ENCODE measurements at places on chromosomes 16 and 17. TPM values are rescaled to one million over a fixed set of nuclear protein-coding genes. Genes with fewer than 3 reads are reported as not detected.

- DNase-seq = no peak
Measured at GRCh38 chr17:62649570-62649969, 22.1 kb downstream of the MRC2 start.

GRCh38 chr16:11688520-11688886 lies 20.2 kb downstream of the SNN start:
- DNase-seq = no peak

- no peak for DNase-seq
Measured at GRCh38 chr17:39553341-39553945, 54.3 kb downstream of the NEUROD2 start.

GRCh38 chr17:4394208-4395110 lies 28.0 kb upstream of the UBE2G1 start:
- DNase-seq = no peak

DNA sequence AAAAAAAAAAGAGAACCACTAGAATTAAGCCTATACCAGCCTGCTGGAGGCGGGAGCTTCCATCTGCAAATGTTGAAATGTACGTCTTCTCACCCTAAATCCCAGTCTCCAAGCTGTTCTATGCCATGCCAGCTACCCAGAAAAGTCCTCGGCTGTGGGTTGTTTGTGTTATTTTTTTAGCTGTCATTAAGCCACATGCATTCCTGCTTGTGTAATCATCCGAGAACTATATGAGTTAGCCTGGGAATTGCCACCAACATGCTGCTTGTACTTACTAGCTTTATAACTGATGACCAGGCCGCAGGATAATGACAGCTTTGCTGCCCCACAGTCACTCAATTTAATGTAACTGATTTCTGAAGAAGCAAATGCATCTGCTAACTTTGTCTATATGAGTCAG lies 313.9 kb upstream of the SALL1 start:
- no peak for DNase-seq

GRCh38 chr17:2978991-2979390 lies 84.4 kb downstream of the OR1D5 start:
- DNase-seq = no peak

GRCh38 chr17:36129616-36130015 lies 26.0 kb downstream of the CCL4 start:
- DNase-seq = no peak

DNA sequence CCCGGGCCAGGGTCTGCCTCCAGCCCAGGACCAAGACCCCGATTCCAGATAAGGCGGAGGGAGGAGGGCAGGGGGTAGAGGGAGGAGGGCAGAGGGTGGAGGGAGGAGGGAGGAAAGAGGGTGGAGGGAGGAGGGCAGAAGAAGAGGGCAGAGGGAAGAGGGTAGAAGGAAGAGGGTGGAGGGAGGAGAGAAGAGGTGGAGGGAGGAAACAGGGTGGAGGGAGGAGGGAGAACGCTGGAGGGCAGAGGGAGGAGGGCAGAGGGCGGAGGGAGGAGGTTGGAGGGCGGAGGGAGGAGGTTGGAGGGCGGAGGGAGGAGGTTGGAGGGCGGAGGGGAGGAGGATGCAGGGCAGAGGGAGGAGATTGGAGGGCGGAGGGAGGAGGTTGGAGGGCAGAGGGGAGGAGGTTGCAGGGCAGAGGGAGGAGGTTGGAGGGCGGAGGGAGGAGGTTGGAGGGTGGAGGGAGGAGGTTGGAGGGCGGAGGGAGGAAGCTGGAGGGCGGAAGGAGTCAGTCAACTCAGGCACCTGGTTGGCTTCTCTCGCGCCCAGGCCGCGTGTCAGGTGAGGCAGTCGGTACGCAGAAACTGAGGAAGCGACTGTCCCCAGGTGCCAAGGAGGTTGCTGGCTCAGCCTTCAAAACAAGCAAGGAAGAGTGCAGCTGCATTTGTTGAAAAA lies 65.2 kb downstream of the KLHDC4 start:
- no peak for DNase-seq

The SLC12A3 gene
- total RNA-seq = not detected

The FA2H gene
- not detected for total RNA-seq

- no peak for DNase-seq
Measured at GRCh38 chr17:48426019-48426665, 3.9 kb downstream of the SKAP1 start.

DNA sequence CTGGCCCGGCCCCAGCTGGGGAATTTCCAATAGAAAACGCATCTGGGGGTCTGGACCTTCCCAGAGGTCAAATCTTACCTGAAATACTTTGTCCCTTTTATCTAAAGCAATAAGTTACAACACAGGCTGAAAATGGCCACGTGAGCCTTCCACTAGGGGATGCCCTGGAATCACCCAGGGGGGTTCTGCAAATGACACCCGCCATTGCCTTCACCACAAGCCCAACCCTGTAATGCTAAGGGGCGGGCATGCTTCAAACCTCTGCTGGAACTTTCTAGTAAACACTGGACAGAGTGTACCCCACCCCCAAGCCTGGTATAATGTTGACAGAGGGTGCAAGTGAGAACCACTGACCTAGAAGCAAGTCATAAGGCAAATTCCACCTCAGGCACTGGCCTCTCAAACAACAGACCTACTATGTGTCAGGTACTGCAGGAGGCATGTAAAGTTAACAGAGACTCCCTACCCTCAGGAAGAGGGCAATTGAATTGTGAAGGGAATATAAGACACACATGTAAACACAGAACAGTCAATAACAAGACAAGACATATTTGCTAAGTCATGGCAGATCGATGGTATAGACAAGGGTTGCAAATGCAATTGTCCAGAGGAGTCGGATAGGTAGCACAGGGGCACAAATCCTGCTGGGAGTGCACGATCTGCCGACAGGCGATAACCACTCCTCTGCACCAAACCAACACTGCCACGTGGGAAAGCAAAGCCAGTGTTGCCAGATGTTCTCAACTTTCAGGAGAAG lies 59.0 kb downstream of the ARHGAP17 start:
- no peak for DNase-seq

DNA sequence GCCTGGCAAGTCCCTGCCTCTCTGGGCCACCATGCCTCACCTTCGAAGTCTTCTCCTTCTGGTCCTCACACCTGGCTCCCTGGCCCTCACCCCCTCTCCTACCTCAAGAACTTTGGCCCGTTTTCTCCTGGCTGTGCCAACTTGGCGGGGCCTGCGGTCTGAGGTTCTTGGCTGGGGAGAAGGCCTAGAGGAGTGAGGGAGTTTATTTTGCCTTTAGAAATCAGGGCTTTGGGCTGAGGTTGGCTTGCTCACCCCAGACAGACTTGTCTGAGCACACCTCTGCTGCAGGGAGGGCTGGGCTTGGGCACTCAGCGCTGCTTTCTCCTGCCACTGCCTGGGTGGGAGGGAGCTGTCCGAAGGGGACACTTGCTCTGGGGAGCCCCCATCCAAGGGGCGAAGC lies 23.3 kb upstream of the TAC4 start:
- DNase-seq = no peak

The SULT1A4 gene
- 0.78 TPM for total RNA-seq

DNA sequence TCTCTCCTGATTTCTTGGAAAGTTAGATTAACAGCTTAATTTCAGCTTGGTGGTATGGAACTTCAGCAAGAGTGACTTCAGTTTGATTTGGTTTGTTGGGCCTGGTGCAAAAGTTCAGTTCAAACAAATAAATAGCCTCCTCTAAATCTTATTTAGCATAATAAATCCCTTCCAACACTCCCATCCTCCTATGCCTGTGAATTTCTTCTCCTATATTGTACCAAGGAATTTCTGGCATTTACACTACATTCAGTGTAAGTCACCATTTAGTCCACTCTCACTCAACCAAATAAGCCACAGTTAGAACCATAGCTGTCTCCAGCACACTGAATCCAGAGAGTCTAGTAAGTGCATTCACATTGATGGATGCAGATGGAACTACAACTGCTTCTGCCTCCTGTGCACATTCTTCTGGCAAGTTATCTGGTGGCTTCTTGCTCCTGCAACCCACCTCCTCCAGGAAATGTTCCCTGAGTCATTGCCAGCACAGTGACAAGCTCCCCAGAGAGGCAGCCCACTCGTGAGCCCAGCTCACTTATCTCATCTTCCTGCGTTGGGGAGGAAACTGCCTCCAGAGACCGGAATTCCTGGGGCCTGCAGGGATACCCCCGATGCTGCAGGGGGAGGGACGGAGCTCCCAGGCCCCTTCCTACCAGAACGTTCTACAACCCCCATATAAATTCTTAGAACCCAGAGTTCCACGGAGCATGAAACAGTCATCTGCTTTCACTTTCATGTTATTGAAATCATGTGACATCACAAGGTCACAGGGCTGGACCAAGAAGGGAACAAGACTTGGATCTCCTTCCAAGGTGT lies 318.3 kb downstream of the PHKB start:
- DNase-seq = no peak

The XAF1 gene
- 1.5 TPM for total RNA-seq

The TBC1D3H gene
- total RNA-seq = not detected

GRCh38 chr16:12673466-12673865 lies 130.2 kb downstream of the CPPED1 start:
- no peak for DNase-seq

DNA sequence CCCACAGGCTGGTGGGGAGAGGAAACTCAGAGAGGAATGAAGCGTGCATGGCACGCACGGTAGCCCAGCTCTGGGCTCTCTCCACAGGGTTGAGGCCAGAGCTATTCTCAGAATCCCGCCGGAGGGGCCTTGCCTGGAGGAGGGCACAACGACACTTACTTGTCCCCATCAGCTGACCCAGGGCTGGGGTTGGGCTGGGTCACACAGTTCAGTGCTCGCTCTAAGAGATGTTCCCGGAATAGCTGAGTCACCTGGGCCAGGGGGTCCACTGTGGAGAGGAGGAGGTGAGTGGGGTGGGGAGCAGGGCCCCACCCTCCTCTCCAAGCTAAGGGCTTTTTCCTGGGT lies 21.8 kb downstream of the SREBF1 start:
- DNase-seq = no peak

DNA sequence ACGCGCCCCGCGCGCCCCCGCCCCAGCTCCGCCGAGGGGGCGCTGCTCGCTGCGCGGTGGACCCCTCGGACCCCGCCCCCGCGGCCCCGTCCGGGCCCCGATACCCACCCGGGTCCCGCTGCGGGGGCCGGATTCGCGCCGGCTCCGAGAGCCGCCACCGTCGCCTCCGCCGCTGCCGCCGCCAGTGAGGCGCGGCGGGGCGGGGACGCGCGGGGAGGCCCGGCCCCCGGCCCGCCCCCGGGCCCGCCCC lies at the start of gene TBC1D16:
Gene TBC1D16 (minus strand): TSS at position 186 of the 250 bp plus-strand sequence. CDS start 22,325 bp downstream, outside the sequence.
- DNase-seq = no peak

The RRAD gene
- 0.89 TPM for total RNA-seq

The NPIPB8 gene
- total RNA-seq = not detected

DNA sequence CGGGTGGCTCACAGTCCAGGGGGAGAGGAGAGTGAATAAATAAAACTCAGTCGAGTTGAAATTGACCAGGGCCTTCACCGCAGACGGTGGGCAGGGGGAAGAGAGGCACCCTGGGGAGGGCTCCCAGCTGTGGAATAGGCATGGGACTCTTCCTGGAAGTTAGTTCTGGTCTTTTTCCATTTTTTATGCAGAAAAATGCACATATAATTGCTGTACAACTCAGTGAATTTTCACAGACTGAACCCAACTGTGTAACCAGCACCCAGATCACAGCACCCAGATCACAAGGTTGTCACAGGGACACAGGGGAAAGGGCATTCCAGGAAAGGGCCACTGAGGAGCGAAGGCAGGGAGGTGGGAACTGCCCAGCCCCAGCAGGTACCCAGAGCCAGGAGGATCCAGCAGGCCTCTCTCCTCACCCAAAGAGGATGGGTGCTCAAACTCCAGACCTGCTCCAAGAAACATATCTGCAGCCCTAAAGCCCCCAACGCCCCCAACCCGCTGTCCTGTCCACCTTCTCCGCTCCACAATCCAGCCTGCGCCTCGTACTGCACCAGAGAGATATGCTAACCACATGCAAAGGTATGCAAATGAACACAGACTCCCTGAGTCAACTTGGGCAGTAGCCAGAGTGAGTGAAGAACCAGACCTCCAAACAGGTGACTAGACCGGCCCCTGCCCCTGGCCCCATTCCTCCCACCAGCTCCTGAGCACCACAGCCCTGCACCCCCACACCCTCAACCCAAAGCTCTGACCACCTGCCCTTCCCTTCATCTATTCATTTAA lies 29.1 kb upstream of the EIF1 start:
- DNase-seq = no peak

DNA sequence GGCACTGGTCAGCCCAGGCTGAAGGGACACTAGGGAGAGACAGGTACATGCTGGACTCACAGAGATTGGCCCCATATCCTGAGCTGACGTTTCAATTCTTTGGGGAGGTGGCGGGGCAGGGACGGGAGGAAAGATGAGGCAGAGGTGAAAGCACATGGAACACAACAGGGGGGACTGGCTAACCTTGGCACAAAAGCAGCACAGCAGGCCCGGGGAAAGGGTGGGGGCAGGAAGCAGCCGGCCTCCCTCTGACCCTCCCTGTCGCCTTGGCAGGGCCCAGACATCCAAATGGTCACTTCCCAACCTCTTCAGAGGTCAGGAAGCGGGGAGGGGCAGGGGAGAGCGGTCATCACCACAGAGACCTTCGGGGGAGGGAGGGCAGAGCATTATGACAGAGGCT lies 6.6 kb downstream of the VAT1 start:
- no peak for DNase-seq

DNA sequence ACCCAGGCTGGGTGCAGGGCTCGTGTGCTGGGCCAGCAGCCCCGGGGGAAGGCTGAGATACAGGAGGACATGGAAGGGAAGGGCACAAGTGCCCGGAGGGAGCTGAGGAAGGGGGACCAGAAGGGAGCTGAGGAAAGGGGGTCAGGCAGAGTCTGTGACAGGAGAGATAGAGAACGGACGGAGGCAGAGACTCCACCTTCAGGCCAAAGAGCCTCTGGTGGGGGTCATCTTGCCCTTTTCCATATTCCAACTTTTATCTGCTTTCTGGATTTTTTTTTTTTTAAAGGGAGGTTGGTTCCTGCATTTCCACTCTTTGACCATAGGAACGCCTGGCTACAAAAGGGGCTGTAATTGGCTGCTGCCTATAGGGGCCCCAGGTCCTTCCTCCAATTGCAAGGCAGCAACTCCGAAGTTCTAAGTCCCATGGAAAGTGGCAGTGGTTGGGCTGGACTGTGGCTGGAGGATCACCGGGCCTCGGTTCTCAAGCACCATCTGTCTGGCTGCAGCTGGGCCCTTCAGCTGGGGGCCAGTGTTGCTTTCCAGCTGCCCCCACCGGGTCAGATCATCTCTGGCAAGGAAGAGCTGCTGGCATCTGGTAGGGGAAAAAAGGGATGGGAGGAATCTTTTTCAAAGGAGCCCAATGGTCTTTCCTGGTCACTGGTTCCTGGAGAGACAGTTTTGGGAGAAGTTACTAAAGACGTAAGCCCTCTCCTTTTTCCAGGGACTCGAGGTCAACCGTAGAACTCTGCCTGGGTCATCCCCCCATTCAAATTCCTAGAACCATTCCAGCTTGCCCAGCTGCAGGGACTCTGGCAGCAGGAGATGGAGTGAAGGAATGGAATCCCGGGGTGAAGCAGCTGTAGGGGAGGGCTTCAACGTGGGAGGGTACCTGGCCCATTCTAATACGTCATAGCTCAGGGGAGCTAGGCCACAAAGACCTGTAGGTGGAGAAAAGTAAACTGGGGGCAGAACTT lies 13.1 kb upstream of the MRPS23 start:
- no peak for DNase-seq

The ZDHHC1 gene
- 15.4 TPM for total RNA-seq

The BAIAP3 gene
- total RNA-seq = 0.42 TPM

- DNase-seq = no peak
Measured at GRCh38 chr16:13298666-13299065, 397.3 kb downstream of the SHISA9 start.

Data from osteocyte (in vitro differentiated cells).